ENCODE measurements at places on chromosomes 16 and 17.

GRCh38 chr17:78338486-78339259 lies 21.2 kb downstream of the SOCS3 start:
- no peak for DNase-seq

GRCh38 chr16:67015313-67015731 lies 13.6 kb upstream of the CBFB start:
- no peak for DNase-seq

DNA sequence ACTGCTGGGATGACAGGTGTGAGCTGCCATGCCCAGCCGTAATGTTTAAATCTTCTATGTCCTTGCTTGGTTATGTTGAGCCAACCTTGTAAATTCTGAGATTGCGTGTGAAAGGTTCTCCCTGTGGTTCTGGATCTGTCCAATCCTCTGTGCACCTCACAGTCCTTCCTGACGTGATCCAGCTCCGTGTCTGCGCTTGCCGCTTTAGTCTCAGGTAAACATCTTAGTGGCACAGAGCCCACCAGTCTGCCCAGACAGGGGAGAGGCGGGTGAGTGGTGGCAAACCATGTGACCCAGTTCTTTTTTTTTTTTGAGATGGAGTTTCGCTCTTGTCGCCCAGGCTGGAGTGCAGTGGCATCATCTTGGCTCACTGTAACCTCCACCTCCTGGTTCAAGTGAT lies 13.9 kb downstream of the SLC25A10 start:
- no peak for DNase-seq

- no peak for DNase-seq
Measured at GRCh38 chr16:67678354-67679023, 11.9 kb downstream of the C16orf86 start.

- no peak for DNase-seq
Measured at GRCh38 chr17:41962111-41962510, 4.5 kb upstream of the CNP start.

DNA sequence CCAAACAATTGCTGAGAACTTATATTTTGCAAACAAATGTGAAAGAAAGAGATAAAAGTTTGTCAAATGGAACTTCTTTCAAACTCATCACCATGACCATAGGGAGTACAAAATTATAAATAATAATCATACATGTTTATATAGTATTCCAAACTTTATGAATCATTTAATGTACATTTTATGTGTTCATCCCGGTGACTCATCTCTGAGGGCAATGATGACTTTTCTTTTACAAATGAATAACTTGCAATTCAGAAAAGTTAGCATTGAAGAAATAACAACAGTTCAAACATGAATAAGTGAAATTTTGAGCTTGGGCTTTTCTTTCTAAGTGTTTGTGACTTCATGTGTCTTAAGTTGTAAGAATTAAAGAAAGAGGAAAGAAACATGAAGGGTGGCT lies 66.3 kb upstream of the CDH8 start:
- DNase-seq = no peak
